ENCODE measurements at places on chromosomes 12 and 14.

DNA sequence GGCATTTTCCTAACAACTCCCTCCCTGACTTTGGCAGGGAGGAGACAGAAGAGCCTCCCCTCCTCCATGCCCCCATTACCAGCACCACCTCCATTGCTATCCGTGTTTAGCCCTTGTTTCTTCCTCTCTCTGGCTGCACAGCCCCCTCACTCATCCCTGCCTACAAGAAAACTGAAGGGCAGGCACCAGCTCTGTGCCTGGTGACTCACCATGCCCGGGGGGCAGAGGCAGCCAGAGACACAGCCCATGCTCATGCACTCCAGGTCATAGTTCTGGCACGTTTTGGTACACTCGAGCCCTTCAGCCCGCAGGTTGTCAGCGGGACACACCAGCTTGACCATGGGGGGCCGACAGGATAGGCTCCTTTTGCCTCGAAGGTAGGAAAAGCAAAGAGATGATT, 80.4 kb downstream of the VWF start:
- H3K27ac ChIP-seq, result no peak overlapping the region
- H3K27me3 ChIP-seq, result peaks cover 6% of the 10 kb centered on the region
- DNase-seq, result no peak
- H3K4me1 ChIP-seq, result peaks cover 8% of the 10 kb centered on the region
- no peaks in the 10 kb centered on the region for H3K36me3 ChIP-seq

GRCh38 chr14:21882226-21882625, 208.6 kb upstream of the OR4E1 start:
- peaks cover 14% of the 10 kb centered on the region for H3K27me3 ChIP-seq
- no peak for DNase-seq
- no peaks in the 10 kb centered on the region for H3K36me3 ChIP-seq
- no peak overlapping the region for H3K27ac ChIP-seq

- H3K36me3 ChIP-seq, result no peaks in the 10 kb centered on the region
- H3K27me3 ChIP-seq, result no peaks in the 10 kb centered on the region
- peaks cover 23% of the 10 kb centered on the region for H3K4me1 ChIP-seq
- no peak for DNase-seq
- no peak overlapping the region for H3K4me3 ChIP-seq
Observed at GRCh38 chr12:5872745-5873144, 72.3 kb downstream of the ANO2 start.

DNA sequence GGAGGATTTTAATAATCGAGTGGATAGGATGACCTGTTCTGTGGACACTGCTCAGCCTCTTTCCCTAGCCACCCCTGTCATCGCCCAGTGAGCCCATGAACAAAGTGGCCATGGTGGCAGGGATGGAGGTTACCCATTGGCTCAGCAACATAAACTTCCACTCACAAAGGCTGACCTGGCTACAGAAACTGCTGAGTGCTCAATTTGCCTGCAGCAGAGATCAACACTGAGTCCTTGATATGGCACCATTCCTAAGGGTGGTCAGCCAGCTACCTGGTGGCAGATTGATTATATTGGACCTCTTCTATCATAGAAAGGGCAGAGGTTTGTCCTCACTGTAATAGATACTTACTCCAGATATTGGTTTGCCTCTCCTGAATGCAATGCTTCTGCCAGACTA, 465.4 kb upstream of the FBXO33 start:
- H3K27ac ChIP-seq, result no peak overlapping the region
- no peak for DNase-seq
- H3K27me3 ChIP-seq, result peaks cover 2% of the 10 kb centered on the region
- no peaks in the 10 kb centered on the region for H3K4me1 ChIP-seq

DNA sequence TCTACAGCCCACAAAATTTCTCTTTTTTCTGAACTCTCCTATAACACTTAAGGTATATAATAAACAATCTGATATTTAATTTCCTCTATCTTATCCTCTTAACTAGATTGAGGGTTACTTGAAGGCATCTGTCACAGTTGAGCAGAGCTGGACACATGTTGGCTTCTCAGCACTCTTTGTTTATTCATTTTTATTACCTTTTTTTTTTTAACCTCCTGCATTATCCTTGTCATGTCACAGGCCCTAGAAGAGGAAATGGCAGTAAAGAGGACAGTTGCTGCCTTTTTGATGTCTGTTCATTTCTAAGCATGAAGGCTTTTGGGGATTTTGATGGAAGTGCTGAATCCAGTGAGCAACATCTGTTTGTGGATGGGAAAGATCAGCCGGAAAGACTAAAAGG, 32.5 kb upstream of the EVL start:
- H3K27ac ChIP-seq, result no peak overlapping the region
- no peaks in the 10 kb centered on the region for H3K36me3 ChIP-seq
- H3K4me1 ChIP-seq, result no peaks in the 10 kb centered on the region
- DNase-seq, result no peak

DNA sequence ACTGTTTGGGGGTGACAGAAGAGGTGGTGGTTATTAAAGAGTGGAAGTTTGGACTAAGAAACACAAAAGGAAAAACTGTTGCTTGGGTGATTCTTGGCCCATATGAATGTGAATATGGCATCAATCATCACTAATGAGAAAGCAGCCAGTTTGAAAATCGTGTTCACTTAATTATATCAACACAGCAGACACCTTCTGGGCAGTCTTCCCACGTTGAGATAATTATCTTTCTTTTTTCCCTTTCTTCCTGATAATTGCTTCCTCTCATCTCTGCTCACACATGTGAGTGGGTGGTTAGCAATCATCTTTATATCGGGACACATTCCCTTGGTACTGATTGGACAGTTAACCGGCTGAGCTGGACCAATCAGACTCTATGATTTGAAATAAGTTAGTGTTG, 539.7 kb downstream of the AACS start:
- no peaks in the 10 kb centered on the region for H3K4me1 ChIP-seq
- H3K27ac ChIP-seq, result no peak overlapping the region
- H3K27me3 ChIP-seq, result no peaks in the 10 kb centered on the region

DNA sequence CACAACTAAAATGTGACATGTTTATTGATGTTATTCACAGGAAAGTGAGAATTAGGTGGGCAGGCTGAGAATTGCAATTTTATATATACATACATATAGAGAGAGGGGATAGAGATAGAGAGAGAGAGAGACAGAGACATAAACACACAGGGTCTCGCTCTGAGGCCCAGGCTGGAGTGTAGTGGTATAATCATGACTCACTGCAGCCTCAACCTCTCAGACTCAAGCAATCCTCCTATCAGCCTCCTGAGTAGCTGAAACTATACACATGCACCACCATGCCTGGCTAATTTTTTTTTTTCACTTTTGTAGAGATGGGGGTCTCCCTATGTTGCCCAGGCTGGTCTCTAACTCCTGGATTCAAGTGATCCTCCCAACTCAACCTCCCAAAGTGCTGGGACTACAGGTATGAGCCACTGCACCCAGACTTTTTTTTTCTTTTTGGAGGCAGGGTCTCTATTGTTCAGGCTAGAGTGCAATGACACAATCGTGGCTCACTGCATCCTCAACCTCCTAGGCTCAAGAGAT, 49.1 kb downstream of the R3HDM2 start:
- DNase-seq, result no peak
- no peaks in the 10 kb centered on the region for H3K27me3 ChIP-seq
- peaks cover 4% of the 10 kb centered on the region for H3K4me1 ChIP-seq
- H3K36me3 ChIP-seq, result peaks cover 10% of the 10 kb centered on the region
- H3K4me3 ChIP-seq, result no peak overlapping the region

DNA sequence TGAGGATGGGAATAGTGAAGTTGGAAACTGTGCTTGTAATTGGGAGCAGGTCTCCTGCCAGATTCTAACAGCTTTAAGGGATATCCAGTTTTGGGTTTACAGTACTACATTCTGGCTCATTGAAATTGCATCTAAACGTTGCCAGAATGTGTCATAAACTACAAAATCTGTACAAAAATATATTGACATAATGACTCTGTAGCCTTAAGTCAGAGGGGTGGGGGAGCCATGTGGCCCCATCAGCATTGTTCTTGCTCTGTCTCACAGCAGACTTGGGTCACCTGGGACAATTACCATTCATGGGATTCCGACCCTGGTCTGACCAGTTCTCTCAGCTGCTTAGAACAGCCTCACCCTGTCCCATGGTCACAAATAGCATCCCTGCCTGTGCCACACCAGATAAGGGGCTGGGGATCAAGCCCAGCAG, 43.3 kb upstream of the MED13L start:
- no peaks in the 10 kb centered on the region for H3K27me3 ChIP-seq
- H3K27ac ChIP-seq, result no peak overlapping the region
- DNase-seq, result no peak

GRCh38 chr12:50119387-50119786, 7.4 kb downstream of the COX14 start:
- no peaks in the 10 kb centered on the region for H3K4me1 ChIP-seq
- H3K36me3 ChIP-seq, result no peaks in the 10 kb centered on the region
- DNase-seq, result no peak
- H3K27me3 ChIP-seq, result no peaks in the 10 kb centered on the region
- H3K27ac ChIP-seq, result no peak overlapping the region
- H3K4me3 ChIP-seq, result no peak overlapping the region

GRCh38 chr12:15899282-15899870, 11.8 kb upstream of the DERA start:
- peaks cover 61% of the 10 kb centered on the region for H3K36me3 ChIP-seq
- H3K27ac ChIP-seq, result no peak overlapping the region
- H3K4me1 ChIP-seq, result no peaks in the 10 kb centered on the region
- DNase-seq, result no peak

DNA sequence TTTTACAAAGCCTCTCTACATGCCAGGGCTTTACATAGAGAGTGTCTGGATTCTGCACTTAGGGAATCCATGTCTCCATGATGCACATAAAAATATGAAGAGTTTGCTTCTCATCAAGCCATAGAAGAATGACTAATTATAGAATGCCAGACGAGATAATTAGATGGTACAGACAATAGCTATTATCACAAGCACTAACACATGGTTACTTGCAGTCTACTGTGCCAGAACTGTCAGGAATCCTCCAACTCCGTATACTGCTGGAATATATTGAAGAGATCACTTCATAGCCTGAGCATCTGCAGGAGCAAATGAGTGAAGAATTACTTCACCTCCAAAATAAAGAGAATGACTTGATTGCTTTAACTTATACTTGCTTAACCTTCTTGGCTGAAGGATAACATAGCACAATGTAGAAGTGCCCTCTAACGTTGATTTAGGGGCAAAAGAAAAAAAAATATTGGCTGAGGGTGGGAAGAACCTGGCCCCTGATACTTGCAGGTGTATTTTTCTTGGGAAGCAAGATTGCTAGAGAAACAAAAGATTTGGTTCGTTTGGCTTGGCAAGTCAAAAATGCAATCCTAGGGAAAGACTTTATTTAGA, 272.8 kb upstream of the FAR2 start:
- DNase-seq, result no peak
- H3K36me3 ChIP-seq, result no peaks in the 10 kb centered on the region
- no peak overlapping the region for H3K4me3 ChIP-seq
- H3K27ac ChIP-seq, result no peak overlapping the region
- no peaks in the 10 kb centered on the region for H3K27me3 ChIP-seq
- peaks cover 8% of the 10 kb centered on the region for H3K4me1 ChIP-seq

DNA sequence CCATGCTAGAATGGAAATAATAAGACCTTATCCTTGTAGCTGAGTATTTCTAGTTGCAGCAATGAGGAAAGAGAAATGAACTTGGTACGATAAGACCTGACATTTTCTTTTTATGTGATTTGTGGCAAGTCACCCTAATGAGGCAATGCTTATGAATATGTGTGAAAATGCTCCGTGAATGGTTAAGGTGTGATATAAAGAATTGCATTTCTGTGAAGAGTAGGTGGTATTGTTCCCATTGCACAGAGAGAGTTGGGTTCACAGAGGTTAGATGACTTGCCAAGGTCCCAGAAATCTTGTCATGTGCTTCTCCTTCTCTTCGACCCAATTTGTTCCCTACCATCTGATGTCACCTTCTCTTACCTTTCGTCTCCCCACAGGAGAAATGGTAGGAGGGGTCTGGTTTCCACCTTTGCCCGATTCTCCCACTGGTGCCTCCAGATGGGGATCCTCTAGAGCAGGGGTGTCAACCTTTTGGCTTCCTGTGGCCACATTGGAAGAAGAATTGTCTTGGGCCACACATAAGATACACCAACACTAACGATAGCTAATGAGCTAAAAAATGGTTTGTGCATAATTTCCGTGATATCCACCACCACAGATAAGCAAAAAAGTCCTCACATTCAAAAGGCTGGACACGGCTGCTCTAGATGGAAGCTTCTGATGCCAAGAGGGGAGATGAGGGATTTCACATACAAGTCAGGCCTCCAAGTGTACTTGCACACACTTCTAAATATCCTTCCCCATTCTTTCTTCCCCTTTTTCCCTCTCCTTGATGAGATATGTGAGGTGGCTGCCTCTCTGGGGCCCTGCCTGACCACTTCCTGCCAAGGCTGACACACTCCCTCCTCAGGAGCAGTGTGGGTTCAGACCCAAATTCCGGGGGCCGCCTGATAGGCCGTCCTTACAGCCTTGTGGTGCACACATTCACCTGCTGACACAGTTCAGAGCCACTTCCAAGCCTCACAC, 96.1 kb downstream of the PLXNC1 start:
- H3K27ac ChIP-seq, result no peak overlapping the region
- peaks cover 16% of the 10 kb centered on the region for H3K4me1 ChIP-seq
- H3K36me3 ChIP-seq, result no peaks in the 10 kb centered on the region
- H3K27me3 ChIP-seq, result no peaks in the 10 kb centered on the region

- no peak overlapping the region for H3K27ac ChIP-seq
- no peak for DNase-seq
Observed at GRCh38 chr12:85831327-85831990, 4.8 kb downstream of the RASSF9 start.

DNA sequence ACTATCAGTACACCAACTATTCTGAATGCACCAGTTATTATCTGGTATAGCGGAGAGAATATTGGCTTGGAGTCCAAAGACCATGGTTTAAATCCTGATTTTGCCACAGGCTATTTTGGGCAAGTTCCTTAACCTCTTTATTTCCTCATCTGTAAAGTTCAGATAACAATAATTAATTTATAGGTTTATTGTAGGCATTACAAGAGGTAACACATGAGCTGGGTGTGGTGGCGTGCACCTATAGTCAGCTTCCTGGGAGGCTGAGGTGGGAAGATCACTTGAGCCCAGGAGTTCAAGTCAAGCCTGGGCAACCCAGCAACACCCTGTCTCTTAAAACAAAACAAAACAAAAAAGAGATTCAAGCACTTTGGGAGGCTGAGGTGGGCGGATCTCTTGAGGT, 23.1 kb downstream of the PHLDA1 start:
- H3K4me1 ChIP-seq, result peaks cover 25% of the 10 kb centered on the region
- peaks cover 11% of the 10 kb centered on the region for H3K36me3 ChIP-seq
- no peak overlapping the region for H3K27ac ChIP-seq
- no peak for DNase-seq
- no peak overlapping the region for H3K4me3 ChIP-seq

DNA sequence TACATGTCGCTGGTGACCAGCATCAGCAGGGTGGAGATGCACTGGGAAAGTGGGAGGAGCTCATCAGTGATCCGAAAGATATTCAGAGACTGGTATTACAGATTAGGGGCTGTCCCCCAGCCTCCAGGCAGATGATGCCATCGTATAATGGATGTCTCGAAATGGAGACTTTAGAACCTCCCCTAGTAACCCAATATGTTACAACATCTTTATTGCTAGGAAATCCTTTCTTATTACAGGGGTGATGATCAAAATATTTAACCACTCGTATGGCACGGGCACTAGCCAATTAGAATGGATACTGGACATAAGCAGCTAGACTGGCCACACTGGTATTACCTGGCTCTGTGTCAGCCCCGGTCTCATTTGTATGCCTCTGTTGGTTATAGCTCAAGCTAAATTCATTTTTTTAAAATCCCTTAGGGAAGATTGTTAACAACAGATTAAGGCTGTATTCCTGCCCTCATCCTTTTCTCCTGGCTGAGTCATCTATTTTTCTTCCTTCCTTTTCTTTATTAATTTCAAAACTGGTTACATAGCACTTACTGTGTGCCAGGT, 10.8 kb upstream of the CEBPE start:
- H3K4me3 ChIP-seq, result no peak overlapping the region
- H3K27me3 ChIP-seq, result no peaks in the 10 kb centered on the region
- no peak overlapping the region for H3K27ac ChIP-seq
- no peak for DNase-seq
- peaks cover 14% of the 10 kb centered on the region for H3K4me1 ChIP-seq

Measured in WTC11 (cell line).